ENCODE measurements at places on chromosomes 1 and 21. TPM values are rescaled to one million over a fixed set of nuclear protein-coding genes. Genes with fewer than 3 reads are reported as not detected.

DNA sequence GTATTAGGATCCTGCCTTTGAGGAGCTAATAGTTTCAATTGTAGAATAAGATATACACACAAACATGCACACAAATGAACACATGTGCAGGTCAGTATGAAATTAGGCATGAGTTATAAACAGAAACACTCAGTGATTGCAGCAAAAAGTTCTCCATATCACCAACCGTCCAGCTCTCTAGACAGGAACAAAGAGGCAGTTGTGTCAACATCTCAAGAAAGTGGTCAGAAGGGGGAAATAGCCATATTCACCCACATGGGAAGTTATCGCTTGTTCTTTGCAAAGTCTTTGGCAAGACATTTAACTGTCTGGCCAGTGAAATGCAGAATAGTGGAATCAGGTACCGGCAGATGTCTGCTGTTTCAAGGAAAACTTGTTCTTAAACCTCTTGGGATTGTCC, 29.4 kb upstream of the PIGC start:
- no peak for DNase-seq

- no peak for DNase-seq
These were observed 18.7 kb upstream of the FMOD start for GRCh38 chr1:203369666-203370065.

GRCh38 chr1:10084045-10084444, 51.3 kb downstream of the UBE4B start:
- no peak for DNase-seq

DNA sequence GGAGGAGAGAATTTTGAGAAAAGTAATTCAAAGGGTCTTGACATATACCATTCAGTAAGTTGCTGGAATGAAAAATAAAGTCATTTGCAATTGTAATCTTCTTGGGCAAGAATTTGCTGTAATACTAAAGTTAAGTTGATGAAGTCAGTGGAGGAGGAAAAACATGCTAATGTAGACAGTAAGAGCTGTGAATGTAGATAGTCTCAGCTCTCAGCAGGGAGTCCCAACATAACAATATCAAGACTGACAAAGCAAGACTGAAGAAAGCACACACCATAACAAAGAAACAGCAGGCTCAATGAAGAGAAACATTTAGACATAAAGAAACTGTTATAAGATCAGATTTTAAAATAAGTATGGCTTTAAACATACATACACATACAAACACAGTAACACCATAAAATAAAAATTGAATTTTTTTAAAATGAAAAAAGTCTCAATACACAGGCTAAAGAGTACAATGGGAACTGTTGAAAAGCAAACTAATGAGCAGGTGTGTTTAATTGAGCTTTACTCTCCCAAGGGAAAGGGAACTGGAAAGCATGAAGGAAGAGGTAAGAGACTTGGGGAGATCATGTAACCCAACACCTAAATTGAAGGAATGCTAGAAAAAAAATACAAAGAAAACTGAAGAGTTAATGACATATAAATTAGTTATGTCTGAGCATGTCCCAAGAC, 336.3 kb upstream of the NCAM2 start:
- no peak for DNase-seq

LRRC40 gene
- total RNA-seq: 16.0 TPM

ADIPOR1 gene
- total RNA-seq: 102 TPM
